Mesenchymal stem cell (in vitro differentiated cells and primary cell): ENCODE measurements at places on chromosomes 3 and 15.

GRCh38 chr3:194100856-194101390, 35.0 kb upstream of the HES1 start:
- no peak overlapping the region for H3K27ac ChIP-seq
- no peaks in the 10 kb centered on the region for H3K36me3 ChIP-seq
- no peak for DNase-seq
- H3K4me1 ChIP-seq, result peaks cover 24% of the 10 kb centered on the region

DNA sequence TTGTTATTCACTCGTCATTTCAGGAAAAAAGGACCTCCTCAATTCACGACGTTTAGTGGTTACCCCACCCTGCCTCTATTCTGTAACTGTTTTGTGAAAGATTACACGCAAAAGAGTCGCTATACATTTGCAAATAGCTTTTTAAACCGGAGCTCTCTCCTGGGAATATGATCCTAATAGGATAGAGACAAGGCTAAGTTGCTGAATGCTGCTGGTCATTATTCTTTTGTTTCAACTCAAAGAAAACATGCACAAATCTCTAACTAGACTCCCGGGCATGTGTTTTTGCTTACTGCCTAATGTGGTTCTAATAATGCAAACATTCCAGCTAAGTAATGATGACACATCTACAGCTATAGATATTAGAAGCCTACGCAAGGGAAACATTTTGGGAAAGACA, 214.6 kb upstream of the MDFIC2 start:
- no peaks in the 10 kb centered on the region for H3K36me3 ChIP-seq
- H3K4me1 ChIP-seq, result no peaks in the 10 kb centered on the region
- no peak overlapping the region for H3K4me3 ChIP-seq
- no peak overlapping the region for H3K27ac ChIP-seq
- no peaks in the 10 kb centered on the region for H3K27me3 ChIP-seq
- DNase-seq, result no peak

- H3K4me1 ChIP-seq, result peaks cover 29% of the 10 kb centered on the region
- no peak overlapping the region for H3K4me3 ChIP-seq
- DNase-seq, result no peak
- H3K36me3 ChIP-seq, result no peaks in the 10 kb centered on the region
- H3K27me3 ChIP-seq, result no peaks in the 10 kb centered on the region
Observed at GRCh38 chr3:45027441-45027840, 1.3 kb downstream of the CLEC3B start.

DNA sequence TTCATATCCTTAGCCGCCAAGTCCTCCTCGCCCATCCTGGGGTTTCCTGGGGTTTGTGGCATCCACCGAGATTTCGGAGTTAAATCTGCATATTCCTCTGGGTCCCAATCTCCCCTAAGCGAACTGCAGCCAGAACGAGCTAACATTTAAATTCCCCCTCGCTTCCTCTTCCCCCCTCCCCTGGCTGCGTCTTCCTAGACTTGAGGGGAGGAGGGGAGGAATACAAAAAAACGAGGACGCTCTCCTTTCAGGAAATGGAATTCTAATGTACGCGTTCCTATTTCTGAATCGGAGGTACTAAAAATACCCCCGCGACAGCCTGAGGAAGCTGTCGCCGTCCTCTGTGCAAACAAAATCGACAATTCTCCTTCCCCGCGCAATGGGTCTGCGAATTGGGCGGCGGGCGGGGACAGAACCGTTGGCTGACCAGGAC, 5.6 kb downstream of the FEZF2 start:
- no peak overlapping the region for H3K27ac ChIP-seq
- no peak for DNase-seq
- H3K4me1 ChIP-seq, result peaks cover 28% of the 10 kb centered on the region
- H3K36me3 ChIP-seq, result no peaks in the 10 kb centered on the region
- H3K4me3 ChIP-seq, result no peak overlapping the region
- H3K27me3 ChIP-seq, result peaks cover 93% of the 10 kb centered on the region

DNA sequence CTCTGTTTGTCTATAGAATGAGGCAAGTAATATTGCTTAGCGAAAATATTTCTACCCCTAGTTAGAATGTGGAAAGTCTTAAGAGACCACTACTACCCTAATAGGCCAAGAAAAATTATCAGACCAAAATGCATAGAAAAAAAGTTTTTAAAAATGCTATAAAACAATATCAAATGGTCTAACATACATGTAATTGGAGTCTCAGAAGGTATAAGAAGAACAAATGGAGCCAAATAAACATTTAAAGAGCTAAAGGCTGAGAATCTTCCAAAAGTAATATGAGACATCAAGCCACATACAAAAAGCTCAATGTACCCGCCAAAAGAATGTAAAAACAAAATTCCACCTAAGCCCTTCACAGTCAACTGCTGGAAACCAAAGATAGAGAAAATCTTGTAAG, 133.5 kb upstream of the GADL1 start:
- no peak overlapping the region for H3K27ac ChIP-seq
- no peaks in the 10 kb centered on the region for H3K27me3 ChIP-seq
- no peak for DNase-seq
- H3K36me3 ChIP-seq, result no peaks in the 10 kb centered on the region
- H3K4me1 ChIP-seq, result no peaks in the 10 kb centered on the region

DNA sequence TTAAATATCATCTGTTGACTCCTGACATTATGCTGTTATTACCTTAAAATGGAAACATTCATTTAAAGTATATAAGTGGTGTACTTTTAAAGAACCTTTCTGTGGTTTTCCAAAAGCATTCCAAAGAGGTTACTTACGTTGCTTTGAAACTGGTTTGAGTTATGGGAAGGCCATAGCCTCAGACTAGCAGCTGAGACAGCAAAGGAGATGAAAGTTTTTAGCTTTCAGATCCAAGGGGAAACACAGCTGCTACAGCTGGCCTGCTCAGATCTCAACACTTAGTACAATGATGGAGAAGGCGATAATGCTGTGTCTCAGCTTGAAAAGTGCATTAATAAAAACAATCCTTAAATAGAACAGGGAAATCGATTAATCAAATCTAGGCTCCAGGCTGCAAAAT, 921.1 kb downstream of the ROBO1 start:
- H3K27me3 ChIP-seq, result no peaks in the 10 kb centered on the region
- H3K4me1 ChIP-seq, result no peaks in the 10 kb centered on the region
- DNase-seq, result peak; percentile 56
- no peak overlapping the region for H3K4me3 ChIP-seq
- no peaks in the 10 kb centered on the region for H3K36me3 ChIP-seq

DNA sequence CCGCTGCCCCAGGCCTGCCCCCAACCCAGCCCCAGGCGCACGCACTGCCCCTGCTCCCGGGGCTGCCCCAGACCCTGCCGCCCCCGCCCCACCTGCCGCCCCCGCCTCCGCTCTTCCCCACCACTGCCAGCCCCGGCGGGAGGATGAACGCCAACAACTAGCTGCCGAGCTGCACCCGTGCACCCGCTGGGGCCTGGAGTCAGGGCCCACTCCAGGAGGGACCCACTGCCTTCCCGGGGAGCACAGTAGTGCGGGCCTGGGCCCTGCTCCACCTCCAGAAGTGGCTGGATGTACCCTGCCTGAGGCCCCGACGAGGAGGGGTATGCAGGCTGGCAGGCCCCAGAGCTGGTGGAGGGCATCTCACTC, 10.9 kb downstream of the ZBTB47 start:
- peaks cover 7% of the 10 kb centered on the region for H3K27me3 ChIP-seq
- peaks cover 14% of the 10 kb centered on the region for H3K4me1 ChIP-seq
- H3K36me3 ChIP-seq, result peaks cover 57% of the 10 kb centered on the region
- DNase-seq, result no peak
- H3K4me3 ChIP-seq, result no peak overlapping the region
- no peak overlapping the region for H3K27ac ChIP-seq

- no peak overlapping the region for H3K27ac ChIP-seq
- no peaks in the 10 kb centered on the region for H3K36me3 ChIP-seq
- no peaks in the 10 kb centered on the region for H3K4me1 ChIP-seq
- peak; percentile 65 for DNase-seq
- H3K27me3 ChIP-seq, result no peaks in the 10 kb centered on the region
- no peak overlapping the region for H3K4me3 ChIP-seq
Observed at GRCh38 chr15:83164111-83164770, 43.4 kb downstream of the HDGFL3 start.

DNA sequence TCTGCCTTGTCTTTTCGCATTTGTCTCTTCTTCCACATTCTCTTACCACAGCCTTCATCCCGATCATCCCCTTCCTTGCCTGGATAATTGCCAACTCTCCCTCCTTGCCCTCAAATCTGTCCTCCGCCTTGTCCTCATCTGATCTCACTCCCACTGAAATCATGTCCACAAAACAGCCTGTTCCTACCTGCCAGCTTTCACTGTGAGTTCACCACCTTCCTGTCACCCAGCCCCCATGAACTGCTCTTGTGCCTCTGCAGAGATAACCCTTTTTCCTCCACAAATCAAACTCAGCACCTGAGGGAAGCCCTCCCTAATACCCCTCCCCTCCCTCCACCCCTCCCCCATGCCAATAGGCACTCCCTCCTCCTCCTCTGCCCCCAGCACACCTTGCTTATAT, 4.8 kb upstream of the ADCY5 start:
- peaks cover 75% of the 10 kb centered on the region for H3K27me3 ChIP-seq
- H3K27ac ChIP-seq, result no peak overlapping the region
- DNase-seq, result no peak
- H3K4me3 ChIP-seq, result no peak overlapping the region

- no peaks in the 10 kb centered on the region for H3K4me1 ChIP-seq
- DNase-seq, result no peak
- no peaks in the 10 kb centered on the region for H3K27me3 ChIP-seq
- H3K27ac ChIP-seq, result no peak overlapping the region
- H3K4me3 ChIP-seq, result no peak overlapping the region
Observed at GRCh38 chr15:49824775-49825099, 203.9 kb downstream of the DTWD1 start.

GRCh38 chr3:157409516-157409915, 27.1 kb upstream of the PTX3 start:
- no peak overlapping the region for H3K4me3 ChIP-seq
- no peak overlapping the region for H3K27ac ChIP-seq
- no peaks in the 10 kb centered on the region for H3K27me3 ChIP-seq
- no peak for DNase-seq
- H3K4me1 ChIP-seq, result no peaks in the 10 kb centered on the region

DNA sequence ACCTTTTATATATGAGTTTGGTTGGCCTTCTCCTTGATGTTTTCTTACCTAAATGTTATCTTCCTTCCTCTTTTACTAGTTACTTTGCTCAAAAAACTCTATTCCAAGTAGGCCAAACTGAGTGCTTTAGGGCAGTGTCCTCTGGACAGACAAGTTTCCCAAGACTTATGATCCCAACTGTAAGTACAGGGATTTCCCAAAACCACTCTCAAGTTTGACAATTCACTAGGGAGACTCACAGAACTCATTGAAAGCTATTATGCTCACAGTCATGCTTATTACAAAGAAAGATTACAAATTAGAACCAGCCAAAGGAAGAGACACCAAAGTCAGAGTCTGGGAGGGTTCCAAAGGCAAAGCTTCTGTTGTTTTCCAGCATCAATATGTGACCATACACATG, 534.2 kb upstream of the ALCAM start:
- H3K4me1 ChIP-seq, result no peaks in the 10 kb centered on the region
- H3K27me3 ChIP-seq, result no peaks in the 10 kb centered on the region
- H3K4me3 ChIP-seq, result no peak overlapping the region
- no peak overlapping the region for H3K27ac ChIP-seq
- H3K36me3 ChIP-seq, result no peaks in the 10 kb centered on the region

DNA sequence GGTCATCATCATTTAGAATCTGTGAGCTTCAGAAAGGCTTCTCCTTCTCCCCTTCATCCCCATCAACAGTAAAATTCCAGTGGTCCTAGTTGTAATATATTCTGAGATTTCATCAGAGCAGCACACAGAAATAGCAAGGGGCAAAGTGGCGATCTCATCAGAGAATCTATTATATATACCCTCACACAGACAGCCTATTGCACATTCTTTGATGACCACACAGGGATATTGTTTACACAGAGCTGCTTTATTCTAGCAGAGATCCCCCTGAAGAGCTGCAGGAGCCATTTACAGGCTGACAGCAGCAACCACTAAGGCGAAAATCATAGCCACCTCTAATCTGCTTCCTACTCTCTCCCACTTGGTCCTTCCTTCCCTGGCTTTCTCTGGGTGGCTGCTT, 42.0 kb upstream of the CRBN start:
- H3K36me3 ChIP-seq, result no peaks in the 10 kb centered on the region
- H3K4me1 ChIP-seq, result no peaks in the 10 kb centered on the region
- H3K27ac ChIP-seq, result no peak overlapping the region
- no peaks in the 10 kb centered on the region for H3K27me3 ChIP-seq
- H3K4me3 ChIP-seq, result no peak overlapping the region

GRCh38 chr15:77085297-77085696, 14.4 kb upstream of the TSPAN3 start:
- no peak overlapping the region for H3K4me3 ChIP-seq
- DNase-seq, result peak; percentile 64
- H3K36me3 ChIP-seq, result no peaks in the 10 kb centered on the region
- no peak overlapping the region for H3K27ac ChIP-seq
- H3K27me3 ChIP-seq, result no peaks in the 10 kb centered on the region

DNA sequence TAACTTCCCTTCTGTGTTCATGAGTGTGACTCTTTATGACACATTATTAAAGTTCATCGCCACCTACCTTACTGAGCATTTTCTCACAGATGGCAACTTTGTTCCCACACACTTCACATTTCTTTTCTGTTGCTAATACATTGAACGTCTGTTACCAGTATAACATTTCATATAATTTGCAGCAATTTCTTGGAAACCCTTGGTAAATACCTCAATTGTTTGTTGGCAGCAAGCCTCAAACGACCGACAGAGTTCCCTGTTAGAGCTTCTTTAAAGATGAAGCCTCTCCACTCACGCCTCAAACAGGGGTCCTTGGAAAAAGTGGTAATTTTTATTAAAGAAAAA, 3.2 kb upstream of the CHSY1 start:
- H3K4me3 ChIP-seq, result no peak overlapping the region
- H3K4me1 ChIP-seq, result peaks cover 3% of the 10 kb centered on the region
- no peaks in the 10 kb centered on the region for H3K27me3 ChIP-seq

GRCh38 chr3:5004319-5005152, 25.3 kb downstream of the BHLHE40 start:
- H3K4me1 ChIP-seq, result peaks cover 11% of the 10 kb centered on the region
- no peak for DNase-seq
- no peak overlapping the region for H3K4me3 ChIP-seq
- no peaks in the 10 kb centered on the region for H3K27me3 ChIP-seq
- H3K27ac ChIP-seq, result no peak overlapping the region
- H3K36me3 ChIP-seq, result no peaks in the 10 kb centered on the region

GRCh38 chr3:32120471-32120870, 14.1 kb downstream of the GPD1L start:
- H3K27ac ChIP-seq, result no peak overlapping the region
- H3K36me3 ChIP-seq, result no peaks in the 10 kb centered on the region
- H3K4me3 ChIP-seq, result no peak overlapping the region
- H3K27me3 ChIP-seq, result no peaks in the 10 kb centered on the region

DNA sequence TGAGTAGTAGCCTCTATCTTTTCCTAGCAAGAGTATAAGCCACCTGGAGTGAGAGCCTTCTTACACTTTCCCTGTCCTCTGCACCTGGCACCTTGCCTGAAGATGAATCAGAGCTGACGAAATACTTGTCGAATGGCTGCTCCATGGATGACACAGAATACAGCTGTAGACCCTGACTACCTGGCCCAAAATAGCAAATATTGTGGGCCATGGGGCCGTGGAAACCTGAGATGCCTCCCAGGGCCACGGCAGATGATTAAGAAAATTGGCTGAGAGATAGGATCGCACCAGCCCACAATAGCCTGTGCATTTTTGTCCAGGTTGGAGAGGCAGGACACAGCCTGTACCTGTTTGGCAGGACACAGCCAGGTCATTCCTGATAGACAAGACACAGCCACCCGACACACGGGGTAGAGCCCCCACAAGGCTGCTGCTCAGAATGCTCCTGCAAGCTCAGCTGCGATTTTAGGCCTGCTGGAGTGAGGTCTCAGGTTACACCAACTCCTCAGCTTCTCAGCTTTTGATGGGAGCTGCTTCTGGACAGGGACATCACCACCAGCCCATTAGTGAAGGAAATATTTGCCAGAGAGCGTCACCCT, 22.9 kb upstream of the TPM1 start:
- peak; percentile 78 for DNase-seq
- no peaks in the 10 kb centered on the region for H3K27me3 ChIP-seq
- peak overlapping the region; percentile 13 for H3K27ac ChIP-seq
- H3K4me3 ChIP-seq, result no peak overlapping the region
- H3K4me1 ChIP-seq, result peaks cover 27% of the 10 kb centered on the region
